ENCODE measurements at places on chromosomes 11 and 22.

- DNase-seq: no peak
These were observed 131.0 kb downstream of the MICAL2 start for GRCh38 chr11:12241401-12241800.

GRCh38 chr11:104572279-104572678 lies 326.0 kb downstream of the CASP12 start:
- DNase-seq: peak; percentile 0

DNA sequence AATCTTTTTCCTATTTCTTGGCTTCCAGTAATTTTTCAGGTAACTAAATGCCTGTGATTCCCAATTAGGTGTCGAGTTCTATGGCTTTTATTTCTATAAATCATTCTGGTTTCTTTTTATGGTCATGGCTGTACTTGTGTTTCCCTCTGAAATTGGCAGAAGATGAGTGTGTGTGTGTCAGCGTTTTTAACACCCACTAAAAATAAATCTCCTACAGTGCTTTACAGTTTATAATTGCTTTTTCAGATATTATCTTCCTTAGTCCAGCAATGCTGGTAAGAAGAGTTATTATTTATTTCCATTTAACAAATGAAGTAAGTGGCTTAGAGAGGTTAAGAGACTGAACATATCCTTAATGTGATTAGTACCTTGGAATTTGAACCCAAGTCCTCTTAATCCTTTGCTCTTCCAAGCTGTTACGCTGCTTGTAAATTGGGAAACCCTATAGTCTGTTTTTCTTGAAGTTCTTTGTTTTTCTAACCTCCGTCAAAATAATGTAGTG lies 125.2 kb downstream of the TEAD1 start:
- no peak for DNase-seq

- peak; percentile 92 for DNase-seq
These were observed 51.8 kb downstream of the C11orf71 start for GRCh38 chr11:114348200-114349191.

- no peak for DNase-seq
These were observed 52.8 kb upstream of the LDLRAD3 start for GRCh38 chr11:35891096-35891495.

DNA sequence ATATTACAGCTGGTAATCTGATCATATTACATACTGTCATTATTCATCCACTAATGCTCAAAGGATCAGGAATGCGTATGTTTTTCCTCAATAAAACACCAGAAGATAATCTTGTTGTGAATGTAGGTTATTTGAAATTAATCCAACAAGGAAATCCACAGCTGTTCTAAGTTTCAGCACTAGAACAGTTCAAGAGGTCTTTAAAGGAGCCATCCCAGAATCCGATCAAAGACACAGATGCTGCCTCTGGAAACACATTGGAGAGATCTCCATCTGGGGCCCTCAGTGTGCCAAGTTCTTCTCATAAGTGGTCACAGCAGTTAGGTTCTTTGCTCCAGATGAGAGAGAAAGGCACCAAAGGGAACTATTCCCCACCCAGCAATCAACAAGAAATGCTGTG lies 1955.1 kb upstream of the RAG2 start:
- no peak for DNase-seq

DNA sequence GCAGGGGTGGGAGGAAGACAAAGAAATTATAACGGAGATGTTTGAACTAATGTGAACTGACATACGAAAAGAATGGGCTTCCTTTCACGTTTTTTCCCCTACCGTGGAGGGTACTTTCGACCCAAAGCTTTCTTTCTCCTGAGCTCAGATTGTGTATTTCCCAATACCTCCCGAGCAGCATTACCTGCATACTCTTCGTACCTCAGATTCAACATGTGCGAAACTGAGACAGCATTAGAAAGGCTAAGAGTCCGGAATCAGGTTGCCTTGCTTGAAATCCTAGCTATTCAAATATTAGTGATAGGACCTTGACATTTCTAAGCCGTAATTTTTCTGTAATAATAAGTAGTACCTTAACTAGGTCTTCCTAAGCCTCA lies 778 bp upstream of the PAK1 start:
- DNase-seq: no peak

- no peak for DNase-seq
These were observed 6.9 kb downstream of the C22orf39 start for GRCh38 chr22:19440411-19441195.

DNA sequence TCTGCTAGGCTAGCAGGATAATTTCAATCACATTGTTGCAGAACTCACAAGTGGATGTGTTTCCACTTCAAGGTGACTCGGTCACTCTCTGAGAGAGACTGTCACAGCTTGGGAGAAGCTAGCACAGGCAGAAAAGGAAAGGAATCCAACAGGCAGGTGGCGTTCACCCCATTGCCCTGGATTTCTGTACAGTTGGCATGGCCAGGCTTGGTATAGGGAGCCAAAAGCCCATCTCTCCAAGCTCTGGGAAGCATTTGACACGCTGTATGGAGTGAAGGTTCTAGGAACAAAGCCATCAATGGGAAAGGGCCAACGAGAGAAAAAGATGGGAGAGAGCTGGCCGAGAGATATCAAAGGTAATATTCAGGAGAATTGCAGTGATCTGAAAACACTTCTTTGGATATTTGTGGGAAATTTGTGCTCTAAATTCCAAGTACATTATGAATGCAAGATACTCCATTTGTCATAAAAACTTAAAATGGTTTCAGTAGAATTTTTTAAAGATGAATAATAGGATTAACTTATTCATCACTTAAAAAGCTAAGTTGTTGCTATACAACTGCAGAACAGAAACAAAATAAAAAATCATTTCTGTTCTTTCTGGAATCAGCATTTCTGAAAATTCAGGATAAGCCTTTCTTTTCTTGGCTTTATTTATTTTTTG lies 223.5 kb upstream of the NTM start:
- DNase-seq: no peak

DNA sequence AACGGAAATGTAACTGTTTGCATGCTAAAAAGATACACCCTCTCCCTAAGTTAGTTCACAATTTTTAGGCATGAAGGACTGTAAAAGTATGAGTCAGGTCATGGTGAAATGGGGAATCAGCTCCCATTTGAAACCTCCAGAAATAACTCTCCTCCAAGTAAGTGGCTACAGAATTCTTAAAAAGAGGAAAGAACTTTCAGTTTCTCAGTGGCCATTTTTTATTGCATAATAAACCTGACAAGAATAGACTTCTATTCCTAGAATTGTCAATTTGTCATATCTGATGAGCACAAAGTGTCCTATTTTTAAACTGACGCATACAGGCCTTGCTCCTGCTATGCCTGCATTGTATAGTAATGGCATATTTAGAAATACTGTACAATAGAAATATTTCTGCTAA lies 612.2 kb downstream of the CNTN5 start:
- peak; percentile 92 for DNase-seq

- DNase-seq: peak; percentile 61
These were observed 14.5 kb downstream of the EMSY start for GRCh38 chr11:76459299-76459698.

GRCh38 chr22:50184902-50185374 lies 775 bp upstream of the TRABD start:
- DNase-seq: no peak

- DNase-seq: peak; percentile 12
These were observed 172.5 kb downstream of the MN1 start for GRCh38 chr22:27628891-27629631.

GRCh38 chr11:112844517-112844916 lies 116.7 kb upstream of the NCAM1 start:
- no peak for DNase-seq

DNA sequence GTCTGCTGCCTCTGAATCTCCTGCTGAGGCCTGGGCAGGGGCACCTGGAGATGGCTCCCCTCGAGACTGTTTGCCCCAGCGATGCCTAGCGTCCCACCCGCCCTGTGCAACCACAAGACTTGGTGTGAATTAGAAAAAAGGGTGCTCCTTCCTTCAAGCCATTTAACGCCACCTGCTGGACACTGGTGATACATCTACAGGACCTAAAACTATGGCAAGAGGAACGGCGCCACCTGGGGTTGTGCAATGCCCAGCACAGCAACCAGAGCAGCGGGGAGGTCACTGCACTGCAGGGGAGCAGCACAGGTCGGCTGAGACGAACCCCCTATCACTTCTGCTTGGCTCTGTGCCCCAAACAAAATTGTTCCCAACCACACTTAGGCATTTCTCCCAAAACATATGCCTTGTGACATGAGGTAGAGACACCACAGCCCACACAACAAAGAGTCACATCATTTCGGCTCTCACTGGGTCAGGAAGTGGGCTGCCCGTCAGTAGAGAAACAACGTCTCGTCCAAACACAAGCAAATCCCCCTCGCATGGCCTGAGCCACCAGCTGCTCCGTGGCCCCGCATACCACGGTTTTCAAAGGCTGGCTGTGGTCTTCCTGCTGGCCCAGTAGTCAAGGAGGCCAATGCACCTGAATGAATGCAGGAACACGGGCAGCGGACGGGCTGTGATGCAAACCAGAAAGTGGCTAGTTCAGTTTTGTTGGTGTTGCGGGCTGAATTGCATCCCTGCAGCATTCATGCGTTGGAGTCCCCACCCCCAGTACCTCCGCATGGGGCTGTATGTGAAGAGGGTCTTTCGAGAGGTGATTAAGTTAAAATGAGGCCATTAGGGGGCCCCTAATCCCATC lies 171.9 kb downstream of the SHANK2 start:
- peak; percentile 97 for DNase-seq

DNA sequence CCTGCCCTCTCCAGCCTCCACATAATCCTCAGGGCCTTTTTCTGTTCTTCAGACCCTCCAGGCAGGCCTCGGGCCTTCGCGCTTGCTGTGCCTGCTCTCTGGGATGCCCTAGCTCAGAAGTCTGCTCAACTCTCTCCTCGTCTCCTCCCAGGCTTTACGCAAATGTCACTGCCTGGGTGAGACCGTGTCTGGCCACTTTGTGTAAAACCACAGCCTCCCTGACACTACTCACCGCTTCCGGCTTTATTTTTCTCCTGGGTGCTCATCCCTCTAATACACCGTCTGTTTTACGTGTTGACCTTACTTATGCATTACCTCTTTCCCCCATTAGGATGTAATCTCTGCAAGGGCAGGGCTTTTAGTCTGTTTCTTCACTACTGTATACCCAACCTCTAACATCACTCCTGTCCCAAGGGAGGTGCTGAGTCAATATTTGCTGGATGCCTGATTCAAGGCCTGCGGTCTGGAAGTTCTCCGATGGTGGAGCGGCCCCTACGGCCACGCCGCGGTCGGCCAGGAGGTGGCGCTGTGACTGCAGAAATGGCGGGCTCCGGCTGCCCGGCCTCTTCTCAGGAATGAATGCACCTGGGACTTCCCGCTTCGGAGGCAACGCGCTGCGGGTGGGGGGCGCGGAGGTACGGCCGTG lies 58.2 kb upstream of the THY1 start:
- DNase-seq: peak; percentile 88

DNA sequence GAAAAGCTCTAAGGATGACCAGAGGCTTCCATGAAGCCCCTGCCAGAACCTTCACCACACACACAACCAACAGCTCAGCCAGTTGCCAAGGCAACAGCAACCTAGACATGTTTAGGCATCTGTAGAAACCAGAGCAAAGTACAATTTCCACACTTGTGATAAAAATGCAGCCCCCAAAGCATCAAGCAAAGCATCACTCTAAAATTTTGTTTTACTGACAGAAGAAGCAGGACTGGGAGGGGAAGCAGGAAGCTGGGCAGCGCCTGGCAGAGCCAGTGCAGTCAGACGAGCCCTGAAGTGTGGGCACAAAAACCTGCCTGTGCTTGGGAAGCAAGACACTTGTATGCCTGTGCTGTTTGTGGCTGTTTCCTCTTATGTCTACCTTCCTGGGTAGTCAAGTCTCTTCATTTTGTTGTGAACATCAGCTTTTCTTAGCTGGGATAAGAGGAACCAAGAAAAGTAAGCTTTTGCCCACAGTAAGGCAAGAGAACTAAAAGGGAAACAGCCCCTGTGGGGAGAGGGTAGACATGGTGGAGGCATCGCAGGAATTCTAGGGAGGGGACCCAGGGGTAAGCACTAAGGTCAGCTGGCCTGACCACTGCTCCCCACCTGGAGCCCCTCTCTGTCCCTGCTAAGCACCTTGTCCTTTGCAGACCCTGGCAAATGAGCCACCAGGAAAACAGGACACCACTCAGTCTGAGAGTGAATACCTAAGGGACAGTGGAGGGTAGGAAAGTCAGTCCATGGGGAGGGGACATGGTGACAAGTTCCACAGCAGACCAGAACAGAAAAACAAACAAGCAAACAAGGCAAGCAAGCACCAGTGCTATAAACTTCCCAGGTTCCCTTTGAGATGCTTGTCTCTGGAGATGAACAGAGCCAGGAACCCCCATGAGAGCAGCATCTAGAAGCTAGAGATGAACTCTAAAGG lies 13.4 kb downstream of the PACSIN2 start:
- DNase-seq: peak; percentile 12

GRCh38 chr22:49807129-49807528 lies 20.5 kb downstream of the BRD1 start:
- no peak for DNase-seq

GRCh38 chr22:35987487-35987886 lies 41.1 kb downstream of the RBFOX2 start:
- no peak for DNase-seq

GRCh38 chr11:125593114-125593820 lies 615 bp downstream of the STT3A start:
- DNase-seq: peak; percentile 73

GRCh38 chr11:92830377-92831155 lies 138.9 kb upstream of the MTNR1B start:
- DNase-seq: no peak

DNA sequence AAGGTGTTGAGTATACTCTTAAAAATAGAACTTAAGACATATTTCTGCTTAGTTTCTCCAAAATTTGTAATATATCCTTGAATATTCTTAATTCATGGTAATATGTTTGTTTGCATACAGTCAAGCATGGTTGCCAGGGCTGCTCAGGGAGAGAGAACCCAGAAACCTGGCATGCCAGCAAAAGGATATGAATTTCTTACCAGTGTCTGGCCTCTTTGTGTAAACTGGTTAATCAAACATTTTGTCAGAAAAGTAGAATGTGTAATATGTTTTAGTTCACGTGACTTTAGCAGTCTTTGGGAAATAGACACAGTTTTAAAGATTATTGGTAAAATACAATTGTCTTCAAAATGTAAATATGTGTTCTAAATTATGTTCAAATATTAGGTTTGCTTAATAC lies 101.6 kb downstream of the AASDHPPT start:
- no peak for DNase-seq

All from OCI-M1 (cell line).